ENCODE measurements at places on chromosomes 5 and 9. TPM values are rescaled to one million over a fixed set of nuclear protein-coding genes. Genes with fewer than 3 reads are reported as not detected.

Gene SQSTM1
- 310 TPM for total RNA-seq

Gene PRLR
- 0.16 TPM for total RNA-seq

Gene WNT8A
- not detected for total RNA-seq

Gene HTR1A
- not detected for total RNA-seq

Gene NUTM2F
- not detected for total RNA-seq

Gene DND1
- total RNA-seq: 1.2 TPM

Gene ENTPD8
- total RNA-seq: not detected

Gene CAVIN4
- 1.1 TPM for total RNA-seq

Gene SMIM3
- 2.9 TPM for total RNA-seq

Gene SH3GL2
- total RNA-seq: 1.8 TPM
